SK-N-MC (cell line): ENCODE measurements at places on chromosomes 16 and 17.
A peak's percentile ranks its signal among the peaks of the same experiment; 100 is the strongest.

- no peak for DNase-seq
Observed at GRCh38 chr17:44023545-44024270, 8.9 kb upstream of the TMEM101 start.

GRCh38 chr17:1643293-1643998 lies 2.1 kb downstream of the SCARF1 start:
- no peak for DNase-seq

GRCh38 chr16:66521252-66521713 lies 28.6 kb downstream of the TK2 start:
- DNase-seq: no peak

DNA sequence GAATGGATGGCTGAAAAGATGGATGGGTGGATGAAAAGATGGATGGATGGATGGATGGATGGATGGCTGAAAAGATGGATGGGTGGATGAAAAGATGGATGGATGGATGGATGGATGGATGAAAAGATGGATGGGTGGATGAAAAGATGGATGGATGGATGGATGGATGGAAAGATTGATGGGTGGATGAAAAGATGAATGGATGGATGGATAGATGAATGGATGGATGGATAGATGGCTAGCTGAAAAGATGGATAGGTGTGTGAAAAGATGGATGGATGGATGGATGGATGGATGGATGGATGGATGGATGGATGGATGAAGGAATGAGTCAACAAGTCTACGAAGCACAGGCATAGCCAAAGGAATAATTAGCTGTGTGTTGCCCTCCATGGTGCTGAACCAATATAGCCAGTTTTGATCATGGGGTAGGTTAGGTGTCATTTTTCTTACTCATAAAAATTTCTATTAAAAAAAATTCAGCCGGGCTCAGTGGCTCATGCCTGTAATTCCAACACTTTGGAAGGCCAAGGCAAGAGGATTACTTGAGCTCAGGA lies 41.1 kb downstream of the NLRC5 start:
- DNase-seq: no peak

GRCh38 chr16:50268352-50268751 lies 2.0 kb downstream of the ADCY7 start:
- no peak for DNase-seq

GRCh38 chr17:65323049-65323448 lies 185.9 kb downstream of the RGS9 start:
- no peak for DNase-seq

DNA sequence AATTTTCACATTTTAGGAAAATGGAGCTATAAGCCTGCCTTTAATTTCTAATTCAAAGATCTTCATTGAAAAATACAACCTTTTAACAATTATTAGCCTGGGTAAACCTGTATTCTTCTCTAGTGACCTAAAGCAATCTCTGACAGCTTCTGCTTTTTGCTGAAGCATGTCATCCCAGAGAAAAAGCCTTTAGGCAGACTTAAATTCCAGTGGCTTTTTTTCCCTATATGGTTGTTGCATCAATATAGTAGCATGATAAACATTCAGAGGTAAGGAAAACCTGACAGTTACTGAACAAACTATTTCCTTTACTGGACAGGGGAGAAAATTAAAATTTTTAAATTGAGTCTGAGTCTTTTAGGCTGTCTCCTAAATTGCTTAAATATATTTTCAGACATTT lies 7.8 kb upstream of the EVI2A start:
- no peak for DNase-seq

DNA sequence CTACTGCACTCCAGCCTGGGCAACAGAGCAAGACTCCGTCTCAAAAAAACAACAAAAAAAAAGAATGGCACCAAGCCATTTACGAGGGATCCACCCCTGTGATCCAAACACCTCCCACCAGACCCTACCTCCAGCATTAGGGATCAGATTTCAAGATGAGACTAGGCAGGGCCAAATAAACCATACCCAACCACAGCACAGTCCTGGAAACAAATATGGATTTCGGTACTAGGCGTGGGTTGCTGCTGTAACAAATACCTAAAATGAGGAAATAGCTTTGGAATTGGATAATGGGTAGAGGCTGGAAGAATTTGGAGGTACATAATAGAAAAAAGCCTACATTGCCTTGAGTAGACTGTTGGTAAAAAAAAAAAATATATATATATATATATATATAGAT lies 49.1 kb downstream of the MMP15 start:
- DNase-seq: no peak

- DNase-seq: no peak
Observed at GRCh38 chr17:7380855-7381683, at the start of gene TNK1. Gene TNK1 (plus strand): TSS chr17:7381089. CDS start chr17:7382927, 1,838 bp downstream.

GRCh38 chr17:66567234-66568170 lies 265.1 kb downstream of the PRKCA start:
- no peak for DNase-seq

DNA sequence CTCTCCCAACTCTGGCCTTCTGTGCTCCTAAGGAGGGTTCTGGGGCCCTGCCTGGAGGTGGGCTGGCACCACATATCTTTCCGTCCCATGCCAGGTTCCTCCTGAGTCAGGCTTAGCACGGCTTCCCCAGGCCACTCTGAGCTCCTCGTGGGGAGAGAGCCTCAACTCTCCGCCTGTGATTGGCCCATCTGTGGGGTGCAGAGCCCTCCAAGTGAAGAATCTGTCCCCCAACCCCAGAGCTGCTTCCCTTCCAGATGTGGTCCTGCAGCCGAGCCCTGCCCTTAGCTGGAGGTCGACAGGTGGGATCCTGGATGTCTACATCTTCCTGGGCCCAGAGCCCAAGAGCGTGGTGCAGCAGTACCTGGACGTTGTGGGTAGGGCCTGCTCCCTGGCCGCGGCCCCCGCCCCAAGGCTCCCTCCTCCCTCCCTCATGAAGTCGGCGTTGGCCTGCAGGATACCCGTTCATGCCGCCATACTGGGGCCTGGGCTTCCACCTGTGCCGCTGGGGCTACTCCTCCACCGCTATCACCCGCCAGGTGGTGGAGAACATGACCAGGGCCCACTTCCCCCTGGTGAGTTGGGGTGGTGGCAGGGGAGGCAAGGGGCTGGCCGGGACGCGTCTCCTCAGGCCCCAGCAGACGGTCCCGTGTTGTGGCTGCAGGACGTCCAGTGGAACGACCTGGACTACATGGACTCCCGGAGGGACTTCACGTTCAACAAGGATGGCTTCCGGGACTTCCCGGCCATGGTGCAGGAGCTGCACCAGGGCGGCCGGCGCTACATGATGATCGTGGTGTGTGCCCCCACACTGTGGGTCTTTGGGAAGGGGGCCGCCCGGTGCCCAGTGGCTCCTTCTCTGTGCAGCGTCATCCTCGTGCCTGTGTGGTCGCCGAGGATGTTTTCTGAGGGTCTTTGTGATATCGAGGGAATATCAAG lies 6.9 kb downstream of the GAA start:
- no peak for DNase-seq

GRCh38 chr17:40547079-40547784 lies 18.0 kb downstream of the CCR7 start:
- no peak for DNase-seq

- DNase-seq: no peak
Observed at GRCh38 chr17:16428098-16428882, 12.9 kb downstream of the TRPV2 start.

DNA sequence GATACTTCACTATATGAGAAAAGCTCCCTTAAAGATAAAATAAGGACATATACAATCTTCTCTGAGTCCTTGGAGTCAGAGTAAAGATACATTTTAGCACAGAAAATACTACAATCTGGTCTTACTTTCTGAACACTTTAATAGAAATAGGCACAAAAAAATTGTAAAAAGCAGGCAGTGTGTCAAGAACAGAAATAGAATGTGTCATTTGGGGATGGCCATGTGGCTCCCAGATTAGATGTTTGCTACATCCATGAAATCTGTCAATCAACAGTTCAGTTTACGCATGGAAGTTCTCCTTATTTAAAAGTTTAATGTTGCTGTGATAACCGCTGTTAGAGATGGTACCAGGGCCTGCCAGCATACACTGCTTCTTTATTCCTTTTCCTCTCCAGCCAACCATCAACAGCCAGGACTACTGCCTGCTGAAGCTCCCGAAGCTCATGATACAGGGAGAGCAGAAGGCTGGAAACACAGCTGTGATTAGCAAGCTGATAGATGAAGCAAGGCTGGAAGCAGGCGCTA lies 278.5 kb downstream of the CEP112 start:
- DNase-seq: no peak

GRCh38 chr16:16857012-16857411 lies 478.1 kb downstream of the NPIPA7 start:
- no peak for DNase-seq

DNA sequence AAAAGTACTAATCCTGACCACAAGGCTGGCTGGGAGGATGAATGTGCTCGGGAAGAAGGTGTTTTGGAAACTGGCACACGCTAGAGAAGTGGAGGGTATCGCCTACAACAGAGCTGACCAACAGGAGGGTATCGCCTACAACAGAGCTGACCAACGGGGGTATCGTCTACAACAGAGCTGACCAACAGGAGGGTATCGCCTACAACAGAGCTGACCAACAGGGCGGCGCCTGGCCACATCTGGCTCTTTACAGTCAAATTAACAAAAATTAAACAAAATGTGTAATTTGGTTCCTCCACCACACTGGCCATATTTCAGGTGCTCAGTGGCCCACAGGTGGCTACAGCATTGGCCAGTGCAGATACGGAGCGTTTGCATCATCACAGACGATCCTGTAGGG lies 153.5 kb downstream of the CMIP start:
- no peak for DNase-seq

DNA sequence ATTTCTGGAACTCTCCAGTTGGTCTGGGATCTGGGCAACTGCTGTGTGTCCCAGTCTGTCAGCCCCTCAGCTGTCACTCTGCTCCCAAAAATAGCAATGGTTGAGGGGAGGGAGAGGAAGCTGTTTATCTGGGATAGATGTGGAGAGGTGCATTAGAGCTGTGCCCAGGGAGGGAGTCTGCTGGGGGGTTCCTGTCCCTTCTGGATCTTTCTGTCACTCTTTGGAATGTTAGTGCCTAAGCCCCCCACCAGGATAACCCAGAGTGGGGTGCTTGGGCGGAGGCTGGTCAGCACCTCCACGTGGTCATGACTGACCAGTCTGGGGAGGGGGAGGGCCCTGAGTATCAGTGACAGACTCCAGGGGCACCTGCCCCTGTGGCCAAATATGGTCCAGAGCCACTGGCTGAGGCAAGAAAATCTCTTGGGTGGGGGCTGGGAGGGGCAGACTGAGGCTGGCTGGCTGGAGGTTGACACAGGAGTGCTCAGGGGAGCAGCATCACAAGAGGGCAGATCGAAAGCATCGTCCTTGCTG lies at the start of gene UNC45B:
UNC45B (plus strand) TSS at position 443 of the 531 bp plus-strand sequence. CDS start 447 bp downstream, outside the sequence.
- DNase-seq: no peak

GRCh38 chr16:35207059-35207999 lies 1747.9 kb downstream of the TP53TG3F start:
- DNase-seq: no peak

- DNase-seq: no peak
Observed at GRCh38 chr17:28920201-28920600, 17.3 kb upstream of the DHRS13 start.

DNA sequence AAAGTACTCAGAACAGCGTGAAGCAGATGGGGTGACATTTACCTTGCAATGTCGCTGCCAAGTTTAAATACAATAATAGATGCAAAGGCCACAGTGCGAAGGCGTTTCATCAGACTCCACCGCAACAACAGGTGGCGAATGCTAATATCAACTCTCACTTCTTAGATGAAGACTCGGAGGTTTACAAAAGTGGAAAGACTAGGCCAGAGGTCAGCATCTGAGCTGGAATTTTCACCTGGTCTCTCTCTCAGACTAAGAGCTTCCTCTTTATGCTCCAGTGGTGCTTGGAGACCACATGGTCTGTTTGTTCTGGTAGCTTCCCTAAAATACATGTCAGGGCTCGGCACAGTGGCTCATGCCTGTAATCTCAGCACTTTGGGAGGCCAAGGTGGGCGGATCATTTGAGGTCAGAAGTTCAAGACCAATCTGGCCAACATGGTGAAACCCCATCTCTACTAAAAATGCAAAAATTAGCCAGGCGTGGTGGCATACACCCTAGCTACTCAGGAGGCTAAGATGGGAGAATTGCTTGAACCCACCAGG lies 169.1 kb downstream of the XYLT1 start:
- DNase-seq: no peak

GRCh38 chr17:75036643-75037268 lies 10.0 kb downstream of the ATP5PD start:
- DNase-seq: peak; percentile 90

GRCh38 chr16:50591800-50592771 lies 43.9 kb downstream of the NKD1 start:
- no peak for DNase-seq

DNA sequence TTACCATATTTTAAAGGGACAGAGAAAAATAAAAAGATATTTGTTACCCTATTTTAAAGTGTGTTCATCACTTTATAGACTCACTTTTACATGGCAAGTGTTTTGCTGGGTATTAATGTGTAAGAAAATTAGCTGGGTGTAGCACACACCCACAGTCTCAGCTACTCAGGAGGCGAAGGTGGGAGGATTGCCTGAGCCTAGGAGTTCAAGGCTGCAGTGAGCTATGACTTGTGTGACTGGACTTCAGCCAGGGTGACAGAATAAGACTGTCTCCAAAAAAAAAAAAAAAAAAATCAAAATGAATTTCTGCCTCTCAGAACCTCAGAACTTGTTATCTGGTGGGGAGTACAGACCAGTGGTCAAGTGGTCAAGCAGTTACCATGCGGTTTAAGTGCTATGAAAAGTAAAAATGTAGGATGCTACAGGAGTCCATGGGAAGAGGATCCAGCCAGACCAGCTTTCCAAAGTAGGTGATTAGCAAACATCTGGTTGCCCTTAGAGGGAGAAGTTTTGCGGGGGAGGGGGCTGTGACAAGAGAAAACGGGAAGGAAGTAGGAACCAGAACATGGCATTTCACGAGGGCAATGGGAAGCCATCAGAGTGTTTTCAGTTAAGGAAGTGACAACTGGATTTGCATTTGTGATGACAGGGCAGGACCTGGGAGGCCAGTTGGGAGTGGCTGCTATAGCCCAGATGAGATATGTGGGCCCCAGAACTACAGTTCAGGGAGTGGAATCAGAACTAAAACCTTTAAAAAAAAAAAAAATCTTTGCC lies 13.9 kb downstream of the CNEP1R1 start:
- no peak for DNase-seq

GRCh38 chr17:15101175-15101574 lies 164.0 kb downstream of the PMP22 start:
- DNase-seq: no peak

DNA sequence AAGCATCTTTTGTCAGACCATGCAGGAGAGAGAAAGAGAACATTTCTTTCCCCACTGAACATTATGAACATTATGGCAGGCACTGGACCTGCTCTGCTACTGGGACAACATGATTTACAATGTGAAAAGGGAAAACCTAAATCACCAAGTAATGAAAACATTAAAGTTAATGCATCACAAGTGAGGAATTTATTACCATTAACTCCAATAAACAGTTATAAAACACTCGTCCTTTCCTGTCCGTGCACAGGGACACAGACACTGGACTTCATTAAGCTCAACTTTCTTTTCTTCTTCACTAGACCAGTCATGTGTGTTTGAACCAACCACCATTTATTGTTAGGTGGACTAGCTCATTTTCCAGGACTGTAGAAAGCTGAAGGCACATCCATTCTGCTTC lies 95.4 kb downstream of the SNX11 start:
- no peak for DNase-seq

- DNase-seq: no peak
Observed at GRCh38 chr17:45384047-45384788, 48.5 kb downstream of the ARHGAP27 start.
